ENCODE measurements at places on chromosomes 13 and 19.
A peak's percentile ranks its signal among the peaks of the same experiment; 100 is the strongest.

GRCh38 chr19:33386361-33386858, 12.9 kb downstream of the CEBPG start:
- DNase-seq = no peak

DNA sequence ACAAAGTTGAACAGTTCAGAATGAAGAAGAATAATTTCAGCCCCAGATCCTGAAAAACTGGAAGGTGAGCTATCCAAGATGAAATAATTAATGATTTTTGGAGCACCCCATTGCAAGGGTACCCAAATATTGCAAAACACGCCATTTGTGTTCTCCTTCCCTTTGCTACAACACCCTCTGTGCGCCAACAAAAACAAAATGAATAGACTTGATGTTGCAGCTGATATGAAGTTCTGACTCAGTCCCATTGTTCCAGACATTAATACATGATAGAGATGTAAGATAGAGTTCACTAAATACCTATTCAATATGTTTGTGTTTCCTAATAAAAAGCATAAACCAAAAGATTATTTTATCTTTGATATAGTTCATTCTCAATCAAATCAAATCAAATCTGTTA, 287.5 kb upstream of the SOX21 start:
- DNase-seq = no peak

- no peak for DNase-seq
Measured at GRCh38 chr13:107018285-107018684, 450.3 kb upstream of the ARGLU1 start.

GRCh38 chr13:36377826-36378468, 31.8 kb upstream of the SPART start:
- no peak for DNase-seq

DNA sequence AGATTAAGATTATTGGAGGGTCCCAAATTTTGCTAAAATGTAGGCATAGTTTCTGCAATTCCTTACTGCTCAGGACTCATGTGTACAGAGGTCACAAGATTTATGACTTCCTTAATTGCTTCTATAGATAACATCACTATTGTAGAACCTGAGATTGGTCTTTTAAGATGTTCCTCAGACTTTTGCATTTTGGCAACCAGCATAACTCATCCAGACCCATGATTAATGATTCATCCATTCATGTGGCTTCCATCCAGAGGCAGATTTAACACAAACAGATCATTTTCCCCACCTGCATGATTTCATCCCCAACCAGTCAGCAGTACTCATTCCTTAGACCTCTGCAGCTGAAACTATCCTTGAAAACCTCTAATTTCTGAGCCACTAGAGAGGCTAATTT, 34.5 kb upstream of the CEACAM8 start:
- no peak for DNase-seq

- DNase-seq = no peak
Measured at GRCh38 chr13:65339241-65339640, 1890.9 kb downstream of the PCDH9 start.

- DNase-seq = no peak
Measured at GRCh38 chr13:22187329-22187728, 516.5 kb downstream of the FGF9 start.

DNA sequence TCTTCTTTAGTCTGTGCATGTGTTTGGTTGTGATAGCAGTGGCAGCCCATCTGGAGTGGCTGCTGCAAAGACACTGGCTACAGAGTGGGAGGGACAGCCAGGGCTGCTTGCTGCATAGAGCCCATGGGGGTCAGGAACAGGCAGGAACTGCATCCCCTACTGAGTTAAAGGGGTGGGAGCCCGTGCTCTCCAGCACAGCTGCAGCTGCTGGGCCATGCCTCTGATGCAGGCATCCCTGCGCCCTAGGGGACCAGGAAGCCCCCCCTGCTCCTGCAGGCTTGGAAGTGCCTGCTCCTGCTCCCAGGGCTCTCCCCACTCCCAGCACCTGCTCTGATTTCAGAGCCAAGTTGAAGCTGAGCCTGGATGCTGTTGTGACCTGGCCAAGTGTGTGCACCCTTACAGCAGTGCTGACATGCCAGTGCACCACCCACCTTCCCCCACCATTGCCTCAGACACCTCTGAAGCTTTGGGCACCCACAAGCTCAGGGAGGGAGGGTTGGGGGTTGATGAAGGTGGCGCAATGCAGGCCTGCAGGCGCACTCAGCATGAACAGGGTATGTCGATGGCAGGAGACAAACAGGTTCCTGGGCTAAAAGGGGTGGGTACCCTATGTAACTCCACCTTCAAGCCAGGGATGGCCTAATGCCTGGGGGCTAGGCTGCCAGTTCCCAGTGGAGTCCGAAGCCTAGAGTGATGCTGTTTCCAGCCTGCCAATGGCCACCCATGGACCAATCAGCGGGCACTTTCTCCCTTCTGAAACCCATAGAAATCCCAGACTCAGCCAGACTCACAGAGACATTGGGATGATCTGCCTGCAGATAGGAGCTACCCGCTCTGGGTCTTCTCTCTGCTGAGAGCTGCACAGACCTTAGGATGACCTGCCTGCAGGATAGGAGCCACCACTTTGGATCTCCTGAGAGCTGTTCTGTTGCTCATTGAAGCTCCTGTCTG, 919.9 kb upstream of the MIR17HG start:
- DNase-seq = no peak

DNA sequence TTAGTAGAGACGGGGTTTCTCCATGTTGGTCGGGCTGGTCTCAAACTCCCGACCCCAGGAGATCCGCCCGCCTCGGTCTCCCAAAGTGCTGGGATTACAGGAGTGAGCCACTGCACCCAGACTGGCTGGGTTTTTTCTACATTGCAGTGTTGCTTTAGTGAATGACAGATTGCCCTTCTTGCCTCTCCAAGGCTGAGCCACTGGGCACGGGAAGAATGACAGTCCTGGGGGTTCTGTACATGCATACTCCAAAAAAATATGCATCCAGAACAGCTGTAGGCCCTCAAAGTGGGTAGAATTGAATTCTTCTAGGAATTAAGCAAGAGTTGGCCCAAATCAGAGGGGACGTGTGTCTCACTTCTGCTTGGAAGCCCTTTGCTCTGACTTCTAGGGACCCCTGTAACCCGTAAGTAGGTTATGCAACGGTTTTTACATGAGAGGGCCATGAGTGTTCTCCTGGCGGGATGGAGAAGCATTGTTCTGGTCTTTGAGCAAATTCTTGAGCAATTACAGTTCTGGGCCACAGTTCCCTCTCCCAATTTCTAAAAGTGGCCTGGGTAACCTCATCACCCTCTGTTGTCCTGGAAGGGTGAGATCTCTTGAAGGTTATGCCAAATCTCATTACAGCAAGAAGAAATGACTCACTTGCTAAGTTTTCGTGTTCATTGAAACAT, 3.6 kb downstream of the ACTN4 start:
- peak; percentile 67 for DNase-seq

DNA sequence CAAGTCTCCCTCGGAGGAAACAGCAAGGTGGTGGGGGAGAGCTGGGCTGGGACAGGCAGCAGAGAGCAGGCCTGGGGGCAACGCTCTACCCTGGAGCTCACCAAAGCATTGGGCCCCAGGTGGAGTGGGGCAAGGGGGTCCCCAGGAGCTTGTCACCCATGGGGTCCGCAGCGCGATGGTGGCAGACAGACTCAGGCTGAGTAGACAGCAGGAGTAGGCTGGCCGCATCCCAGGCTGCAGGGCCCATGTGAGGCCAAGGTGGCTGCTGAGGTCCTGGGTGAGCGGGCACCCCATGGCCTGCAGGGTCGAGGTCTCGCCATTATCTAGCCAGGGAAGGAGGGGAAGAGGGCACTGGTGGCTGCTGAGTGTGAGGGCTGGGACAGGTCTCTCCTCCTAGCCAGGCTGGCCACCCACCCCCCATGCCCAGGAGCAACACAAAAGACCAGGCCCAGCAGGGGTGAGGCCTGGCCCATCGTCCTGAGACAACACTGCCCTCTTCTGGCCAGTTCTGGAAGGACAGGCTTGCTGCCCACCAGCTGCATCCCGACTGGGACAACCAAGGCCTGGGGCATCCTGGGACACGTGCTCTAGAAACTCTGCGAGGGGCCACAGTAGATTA, 33.1 kb downstream of the CEBPG start:
- DNase-seq = peak; percentile 13

- DNase-seq = peak; percentile 41
Measured at GRCh38 chr13:48600374-48601364, 53.1 kb upstream of the CYSLTR2 start.

- DNase-seq = no peak
Measured at GRCh38 chr19:17722655-17723240, 3.5 kb downstream of the MAP1S start.

DNA sequence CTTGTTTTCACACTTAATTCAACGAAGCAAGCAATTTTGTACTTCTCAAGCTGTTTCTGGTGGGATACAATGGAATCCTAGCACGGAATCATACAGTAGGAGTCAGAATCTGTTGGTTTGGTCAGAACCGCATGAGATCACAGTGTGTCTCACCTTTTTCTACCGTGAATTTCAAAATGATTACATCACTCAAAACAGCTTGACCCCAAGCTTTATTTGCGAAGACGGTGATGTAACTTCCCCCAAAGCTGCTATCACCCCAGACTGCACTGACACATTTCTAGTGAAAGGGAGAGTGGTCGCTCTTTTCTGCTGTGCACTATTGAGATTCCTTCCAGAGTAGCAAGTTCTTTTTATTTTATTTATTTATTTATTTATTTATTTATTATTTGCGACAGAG, 9.6 kb downstream of the C19orf18 start:
- DNase-seq = no peak

DNA sequence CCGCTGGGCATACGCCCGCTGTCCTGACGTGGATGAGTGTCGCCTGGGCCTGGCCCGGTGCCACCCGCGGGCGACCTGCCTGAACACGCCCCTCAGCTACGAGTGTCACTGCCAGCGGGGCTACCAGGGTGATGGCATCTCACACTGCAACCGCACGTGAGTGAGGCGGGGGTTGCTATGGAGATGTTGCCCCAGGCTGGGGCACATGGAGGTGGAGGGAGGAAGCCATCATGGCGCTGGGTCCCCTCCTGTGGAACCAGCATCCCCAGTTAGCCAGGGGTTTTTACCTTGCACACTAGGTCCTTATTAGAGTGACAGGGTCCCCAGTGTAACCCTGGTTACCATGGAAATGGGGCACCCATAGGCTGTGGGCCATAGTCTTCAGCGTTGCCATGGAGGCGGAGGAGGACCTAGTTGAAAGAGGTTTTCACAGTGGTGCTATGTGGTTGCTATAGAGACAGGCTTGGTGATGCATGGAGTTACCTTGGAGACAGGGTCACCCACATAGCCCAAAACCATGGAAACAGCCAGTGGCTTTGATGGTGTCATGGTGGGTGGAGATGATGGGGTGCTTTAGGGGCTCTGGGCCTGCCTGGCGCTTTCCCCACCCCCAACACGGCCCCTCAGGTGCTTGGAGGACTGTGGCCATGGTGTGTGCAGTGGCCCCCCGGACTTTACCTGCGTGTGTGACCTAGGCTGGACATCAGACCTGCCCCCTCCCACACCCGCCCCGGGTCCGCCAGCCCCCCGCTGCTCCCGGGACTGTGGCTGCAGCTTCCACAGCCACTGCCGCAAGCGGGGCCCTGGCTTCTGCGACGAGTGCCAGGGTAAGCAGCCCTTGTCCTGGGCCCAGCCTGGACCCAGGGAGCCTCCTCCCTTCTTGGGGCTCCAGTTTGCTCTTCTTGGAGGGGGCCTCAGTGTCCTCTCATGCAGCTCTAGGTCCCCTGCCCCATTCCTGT, 27.1 kb downstream of the MEGF8 start:
- peak; percentile 33 for DNase-seq

DNA sequence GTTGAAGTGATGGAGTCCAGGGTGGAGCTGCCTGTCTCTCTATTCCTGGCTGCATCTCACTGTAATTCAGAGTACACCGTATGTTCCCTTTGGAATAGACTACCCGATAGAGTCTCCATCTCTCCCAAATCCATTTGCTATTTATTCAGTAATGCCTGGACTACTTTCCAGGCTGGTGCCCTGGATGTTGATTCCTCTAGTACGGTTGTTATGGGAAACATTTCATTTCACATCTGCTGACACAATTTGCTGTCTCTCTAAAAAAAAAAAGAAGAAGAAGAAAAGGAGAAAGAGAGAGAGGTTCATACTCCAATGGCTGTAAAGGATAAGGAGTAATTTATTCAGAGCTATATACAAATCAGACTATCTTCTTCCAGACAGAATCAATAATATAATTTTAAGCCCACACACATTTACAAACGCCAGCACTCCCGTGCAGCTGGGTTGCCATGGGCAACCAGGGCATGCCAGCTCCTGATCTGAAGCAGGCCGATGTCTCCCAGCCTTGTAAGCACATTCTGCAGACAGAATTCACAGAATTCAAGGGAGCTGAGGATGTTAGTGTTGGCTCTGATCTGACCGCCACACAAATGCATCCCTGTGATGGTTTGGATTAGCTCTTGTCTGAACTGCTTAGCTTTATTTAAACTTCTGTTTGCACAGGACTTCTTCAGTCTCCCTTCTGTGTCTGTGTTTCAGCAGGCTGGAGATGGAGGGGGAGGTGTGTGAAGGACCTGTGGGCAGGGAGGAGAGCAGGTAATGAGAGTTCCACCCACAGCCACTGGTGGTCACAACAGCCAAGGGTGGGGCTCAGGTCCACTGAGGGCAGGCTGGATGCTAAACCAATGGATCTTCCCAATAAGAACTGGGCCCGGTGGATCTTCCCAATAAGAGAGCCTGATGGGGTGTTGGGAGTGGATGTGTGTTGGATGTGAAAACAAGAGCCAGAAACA, 66.0 kb downstream of the TEX26 start:
- no peak for DNase-seq

DNA sequence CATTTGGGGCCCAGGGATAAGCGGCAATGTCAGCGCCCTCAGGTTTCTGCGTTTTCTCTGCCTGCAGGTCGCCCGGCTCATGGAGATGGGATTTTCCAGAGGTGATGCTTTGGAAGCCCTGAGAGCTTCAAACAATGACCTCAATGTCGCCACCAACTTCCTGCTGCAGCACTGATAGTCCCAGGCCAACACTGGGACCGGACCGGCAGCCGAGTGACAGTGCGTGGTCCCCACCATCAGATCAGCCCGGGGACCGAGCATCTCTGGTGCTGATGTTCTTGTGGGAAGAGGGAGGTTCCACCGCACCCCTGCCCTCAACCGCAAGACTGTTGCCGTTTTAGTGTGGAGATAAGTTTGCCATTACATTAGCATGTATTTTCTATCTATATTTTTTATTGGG, 78.0 kb upstream of the GPR183 start:
- no peak for DNase-seq

GRCh38 chr13:36028359-36029025, 102.7 kb downstream of the DCLK1 start:
- DNase-seq = no peak

- DNase-seq = peak; percentile 29
Measured at GRCh38 chr13:45179428-45179827, 21.4 kb downstream of the KCTD4 start.

- no peak for DNase-seq
Measured at GRCh38 chr13:30097701-30098100, 209.7 kb downstream of the KATNAL1 start.

GRCh38 chr19:39448271-39448670, 2.9 kb downstream of the SUPT5H start:
- peak; percentile 65 for DNase-seq

All from RCC 7860 (cell line).